ENCODE measurements at places on chromosomes 2 and 18.
A peak's percentile ranks its signal among the peaks of the same experiment; 100 is the strongest.

DNA sequence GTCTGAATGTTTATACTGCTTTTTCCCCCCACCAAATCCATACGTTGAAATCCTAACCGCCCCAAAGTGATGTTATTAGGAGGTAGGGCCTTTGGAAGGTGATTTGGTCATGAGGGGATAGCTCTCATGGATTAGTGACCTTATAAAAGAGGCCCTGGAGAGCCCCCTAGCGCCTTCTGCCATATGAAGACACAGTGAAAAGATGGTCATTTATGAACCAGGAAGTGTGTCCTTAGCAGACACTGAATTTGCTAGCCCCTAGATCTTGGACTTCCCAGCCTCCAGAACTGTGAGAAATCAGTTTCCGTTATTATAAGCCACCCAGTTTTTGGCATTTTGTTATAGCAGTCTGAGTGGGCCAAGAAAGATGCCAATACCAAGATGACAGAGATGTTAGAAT is 7.2 kb upstream of the TSN start:
- DNase-seq, result no peak

DNA sequence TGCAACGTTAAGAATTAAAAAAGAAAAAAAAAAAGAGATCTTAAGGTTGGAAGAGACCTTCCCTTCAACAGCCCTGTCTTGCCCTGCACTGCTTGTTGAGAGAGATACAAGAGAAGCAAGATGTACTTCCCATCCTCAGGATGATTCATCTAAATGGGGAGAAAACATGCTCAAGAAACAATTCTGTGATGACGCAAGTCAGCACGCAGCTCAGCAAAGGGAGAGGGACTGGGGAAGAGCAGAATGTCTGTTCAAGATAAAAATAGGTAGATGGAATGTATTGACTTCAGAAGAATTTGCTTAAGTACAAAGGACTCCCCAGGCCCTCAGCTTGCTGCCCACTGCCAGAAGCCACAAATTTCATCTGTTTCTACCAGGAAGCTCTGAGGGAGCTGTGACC is 198.2 kb upstream of the SPRED2 start:
- DNase-seq, result no peak

DNA sequence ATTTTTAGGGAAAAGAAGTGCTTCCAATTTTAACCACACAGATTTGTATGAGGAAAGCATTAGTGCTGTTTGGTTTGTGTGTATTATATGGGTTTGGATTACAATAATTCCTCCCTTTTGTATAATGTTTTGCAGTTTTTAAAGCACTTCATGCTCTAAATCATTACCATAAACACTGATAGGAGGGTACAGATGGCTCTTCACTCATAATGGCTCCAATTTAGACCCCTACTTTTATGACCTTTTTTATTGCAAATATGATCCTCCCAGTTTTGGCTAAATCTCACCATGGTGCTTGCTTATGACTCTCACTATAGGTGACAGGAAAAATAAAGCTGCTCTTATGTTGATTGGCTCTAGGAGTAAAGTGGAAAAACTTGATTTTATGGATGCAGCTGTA is 23.8 kb upstream of the TMEM17 start:
- no peak for DNase-seq

- peak; percentile 85 for DNase-seq
Measured at GRCh38 chr2:25362434-25363145, 20.9 kb upstream of the DNMT3A start.

- no peak for DNase-seq
Measured at GRCh38 chr2:44433895-44434294, 72.1 kb downstream of the CAMKMT start.

- no peak for DNase-seq
Measured at GRCh38 chr2:234459401-234460009, 37.4 kb downstream of the ARL4C start.

Data from GM20000 (cell line).